Cardiac fibroblast (primary cell): ENCODE measurements at places on chromosomes 5 and 9.

- peak; percentile 19 for DNase-seq
Observed at GRCh38 chr5:1545805-1546355, 22.1 kb upstream of the LPCAT1 start.

- DNase-seq: no peak
Observed at GRCh38 chr9:127634698-127635097, 22.6 kb downstream of the STXBP1 start.

DNA sequence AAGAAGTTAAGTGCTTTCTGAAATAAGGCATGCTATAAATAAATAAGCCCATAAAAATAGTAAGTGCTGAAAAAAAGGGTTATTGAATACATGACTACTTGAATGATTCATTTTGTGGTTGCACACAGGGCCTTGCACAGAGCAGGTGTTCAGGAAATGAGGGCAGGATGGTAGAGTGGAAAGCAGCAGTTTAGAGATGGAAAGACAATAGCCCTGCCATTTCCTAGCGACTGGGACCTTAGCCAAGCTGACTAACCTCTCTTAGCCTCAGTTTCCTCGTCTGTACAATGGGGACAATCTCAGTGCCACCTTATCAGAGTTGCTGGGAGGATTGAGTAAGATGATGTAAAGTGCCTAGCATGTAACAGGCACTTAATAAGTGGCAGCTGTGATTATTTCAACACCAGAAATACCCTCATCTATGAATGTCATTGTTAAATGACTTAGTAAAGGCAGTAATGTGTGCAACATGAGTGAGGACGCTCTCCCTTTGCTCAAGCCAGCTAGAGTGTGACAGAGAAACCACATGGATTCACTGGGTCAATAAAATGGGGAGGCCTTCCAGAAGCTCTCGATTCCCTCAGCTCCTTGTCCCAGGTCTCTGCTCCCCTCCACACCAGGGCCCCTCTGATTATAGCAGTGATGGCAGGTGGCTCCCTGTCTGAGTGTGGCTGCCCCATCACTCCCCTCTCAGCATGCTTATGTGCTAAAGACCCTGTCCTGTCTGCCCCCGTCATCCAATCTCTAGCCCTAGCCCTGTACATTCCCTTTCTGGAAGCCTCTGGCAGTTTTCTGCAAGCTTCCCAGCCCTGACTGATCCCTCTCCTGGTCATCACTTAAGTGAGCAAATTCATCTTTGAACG is 16.0 kb upstream of the PHF19 start:
- peak; percentile 34 for DNase-seq

DNA sequence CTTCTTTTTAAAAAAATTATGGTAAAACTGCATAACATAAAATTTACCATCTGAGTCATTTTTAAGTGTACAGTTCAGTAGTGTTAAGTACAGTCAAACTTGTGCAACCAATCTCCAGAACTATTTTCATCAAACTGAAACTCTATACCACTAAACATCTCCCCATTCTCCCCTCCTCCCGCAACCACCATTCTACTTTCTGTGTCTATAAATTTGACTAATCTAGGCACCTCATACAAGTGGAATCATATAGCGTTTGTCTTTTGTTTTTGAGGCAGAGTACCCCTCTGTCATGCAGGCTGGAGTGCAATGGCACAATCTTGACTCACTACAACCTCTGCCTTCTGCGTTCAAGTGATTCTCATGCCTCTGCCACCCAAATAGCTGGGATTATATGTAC is 24.0 kb upstream of the EBF1 start:
- no peak for DNase-seq

DNA sequence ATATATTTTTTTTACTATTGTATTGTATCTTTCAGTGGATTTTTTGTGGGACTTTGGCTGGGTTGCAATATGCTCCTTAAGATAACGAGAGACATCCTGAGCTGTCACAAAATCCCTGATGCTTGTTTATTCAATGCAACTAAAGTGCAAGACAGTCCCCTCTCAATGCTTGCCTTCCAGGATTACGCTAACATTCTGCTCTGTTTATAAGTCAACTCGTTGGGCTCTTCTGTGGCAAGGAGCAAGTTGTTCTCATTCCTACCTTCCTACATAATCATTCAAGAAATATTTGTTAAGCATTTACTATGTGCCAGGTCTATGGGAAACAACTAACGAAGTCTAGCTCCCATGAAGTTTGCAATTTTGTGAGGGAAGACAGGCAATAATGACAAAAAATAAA is 40.4 kb downstream of the JAKMIP2 start:
- DNase-seq: no peak

DNA sequence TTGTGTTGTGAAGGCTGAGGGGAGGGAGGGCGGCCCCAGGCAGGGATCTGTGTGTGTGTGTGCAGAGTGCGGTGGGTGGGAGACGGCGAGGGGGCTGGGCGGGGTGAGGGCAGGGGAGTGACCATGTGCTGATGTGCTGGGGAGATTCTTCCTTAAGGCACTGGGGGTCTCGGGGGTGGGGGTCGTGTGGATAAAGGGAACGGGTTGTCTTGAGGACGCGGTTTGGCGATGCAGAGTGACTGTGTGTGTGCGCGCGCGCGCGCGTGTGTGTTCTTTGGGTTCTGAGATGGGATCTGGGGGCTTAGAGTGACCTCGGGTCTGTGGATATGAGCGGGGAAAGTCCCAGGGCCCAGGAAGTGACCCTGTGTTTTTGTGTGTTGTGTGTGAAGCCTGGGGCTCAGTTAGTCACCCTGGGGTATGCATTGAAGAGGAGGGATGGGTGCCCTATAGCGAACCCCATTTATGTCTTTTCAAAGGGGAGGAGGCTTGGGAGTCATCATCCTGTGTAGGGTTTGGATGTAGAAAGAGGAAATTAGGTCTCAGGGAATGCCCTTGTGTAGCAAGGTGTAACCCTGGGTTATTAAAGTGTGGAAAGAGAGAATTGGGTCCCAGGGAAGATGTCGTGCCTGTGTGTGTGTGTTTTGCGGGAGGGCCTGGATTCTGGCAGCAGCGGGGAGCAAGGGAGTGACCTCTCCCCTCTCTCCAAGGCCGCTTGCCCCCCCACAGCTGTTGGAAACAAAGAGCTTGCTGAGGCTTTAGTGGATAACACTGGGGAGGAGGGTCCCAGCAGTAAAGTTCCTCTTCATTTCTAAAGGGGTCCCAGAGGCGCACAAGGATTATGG is 1.4 kb downstream of the TMEFF1 start:
- no peak for DNase-seq

DNA sequence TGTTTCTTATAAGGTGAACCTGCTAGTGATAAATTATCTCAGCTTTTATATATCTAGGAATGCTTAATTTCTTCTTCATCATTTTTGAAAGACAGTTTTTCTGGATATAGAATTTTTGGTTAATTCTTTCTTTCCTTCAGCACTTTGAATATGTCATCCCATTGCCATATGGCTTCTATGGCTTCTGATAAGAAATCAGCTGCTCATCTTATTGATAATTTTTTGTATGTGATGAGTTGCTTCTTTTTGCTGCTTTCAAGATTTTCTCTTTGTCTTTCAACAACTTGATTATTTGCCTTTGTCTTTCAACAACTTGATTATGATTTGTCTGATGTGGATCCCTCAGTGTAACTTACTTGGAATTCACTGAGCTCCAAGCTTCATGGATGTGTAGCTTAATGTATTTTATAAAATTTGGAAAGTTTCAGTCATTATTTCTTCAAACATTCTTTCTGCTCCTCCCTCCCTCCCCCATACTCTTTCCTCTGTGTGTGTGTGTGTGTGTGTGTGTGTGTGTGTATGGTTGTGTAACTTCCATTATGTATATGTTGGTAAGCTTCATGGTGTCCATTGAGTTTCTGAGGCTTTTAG is 243.9 kb downstream of the TLE1 start:
- no peak for DNase-seq

DNA sequence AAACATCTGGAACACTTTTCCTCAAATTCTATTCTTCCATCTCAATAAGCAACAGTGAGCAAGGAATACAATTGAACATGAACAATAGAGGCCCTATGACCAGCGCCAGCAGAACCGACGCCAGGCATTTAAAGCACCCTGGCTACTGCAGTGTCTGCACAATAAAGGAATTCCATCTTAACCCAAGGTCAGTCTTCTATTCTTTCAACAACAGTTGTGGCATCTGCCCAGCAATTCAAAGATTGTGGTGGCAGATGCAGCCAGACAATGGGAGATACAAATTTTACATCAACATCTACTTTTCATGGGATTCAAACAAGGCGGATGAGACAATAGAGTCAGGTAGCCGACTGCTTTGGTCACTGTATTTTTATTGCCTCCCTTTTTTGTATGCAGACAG is 65.9 kb downstream of the ELL2 start:
- DNase-seq: peak; percentile 68

DNA sequence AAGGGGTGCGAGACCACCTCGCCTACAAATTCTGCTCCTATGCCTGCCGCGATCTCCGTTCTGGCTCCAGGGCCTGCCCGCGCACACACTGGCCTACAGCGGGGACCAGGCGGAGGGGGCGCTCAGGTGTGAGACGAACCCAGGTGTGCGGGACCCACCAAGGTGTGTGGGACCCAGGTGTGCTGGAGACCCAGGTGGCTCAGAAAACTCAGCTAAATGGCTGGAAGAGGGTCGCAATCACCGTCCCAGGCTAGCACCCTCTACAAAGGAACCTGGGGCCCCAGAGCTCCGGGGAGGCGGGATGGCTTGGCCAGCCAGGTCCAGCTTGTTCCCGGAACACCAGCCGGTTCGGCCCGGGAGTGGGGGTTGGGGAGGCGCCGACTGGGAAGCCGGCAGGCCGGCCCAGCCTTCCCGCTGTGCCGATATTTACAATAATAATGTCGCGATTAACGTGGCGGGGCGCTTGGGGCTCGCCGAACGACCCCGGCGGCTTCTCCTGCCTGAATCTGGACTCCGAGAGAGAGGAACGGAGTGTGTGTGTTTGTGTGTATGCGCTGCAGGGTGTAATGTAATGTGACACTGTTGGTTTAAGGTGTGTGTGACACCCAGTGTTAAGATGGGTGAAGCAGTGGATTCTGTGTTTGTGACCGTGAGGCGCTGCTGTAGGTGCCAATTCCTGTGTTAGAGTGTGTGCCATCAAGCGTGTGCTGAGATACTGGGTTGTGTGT is 1.4 kb downstream of the PCDH1 start:
- DNase-seq: no peak

DNA sequence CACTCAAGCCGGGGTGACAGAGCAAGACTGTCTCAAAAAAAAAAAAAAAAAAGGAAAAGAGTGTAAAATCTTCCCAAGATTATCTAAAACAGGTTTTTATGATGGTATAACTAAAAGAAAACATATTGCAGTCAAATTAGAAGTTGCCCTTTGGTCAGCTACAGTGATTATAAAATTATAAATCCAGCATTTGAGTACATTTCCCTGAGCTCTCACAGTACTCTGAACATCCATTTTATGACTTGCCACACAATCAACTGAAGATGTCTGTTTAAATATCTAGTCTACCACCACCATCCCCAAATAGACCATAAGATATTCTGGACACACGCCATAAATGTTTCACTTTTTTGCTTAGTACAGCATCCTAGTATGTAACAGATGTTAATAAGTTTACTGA is 77.0 kb downstream of the CSF2 start:
- DNase-seq: no peak

DNA sequence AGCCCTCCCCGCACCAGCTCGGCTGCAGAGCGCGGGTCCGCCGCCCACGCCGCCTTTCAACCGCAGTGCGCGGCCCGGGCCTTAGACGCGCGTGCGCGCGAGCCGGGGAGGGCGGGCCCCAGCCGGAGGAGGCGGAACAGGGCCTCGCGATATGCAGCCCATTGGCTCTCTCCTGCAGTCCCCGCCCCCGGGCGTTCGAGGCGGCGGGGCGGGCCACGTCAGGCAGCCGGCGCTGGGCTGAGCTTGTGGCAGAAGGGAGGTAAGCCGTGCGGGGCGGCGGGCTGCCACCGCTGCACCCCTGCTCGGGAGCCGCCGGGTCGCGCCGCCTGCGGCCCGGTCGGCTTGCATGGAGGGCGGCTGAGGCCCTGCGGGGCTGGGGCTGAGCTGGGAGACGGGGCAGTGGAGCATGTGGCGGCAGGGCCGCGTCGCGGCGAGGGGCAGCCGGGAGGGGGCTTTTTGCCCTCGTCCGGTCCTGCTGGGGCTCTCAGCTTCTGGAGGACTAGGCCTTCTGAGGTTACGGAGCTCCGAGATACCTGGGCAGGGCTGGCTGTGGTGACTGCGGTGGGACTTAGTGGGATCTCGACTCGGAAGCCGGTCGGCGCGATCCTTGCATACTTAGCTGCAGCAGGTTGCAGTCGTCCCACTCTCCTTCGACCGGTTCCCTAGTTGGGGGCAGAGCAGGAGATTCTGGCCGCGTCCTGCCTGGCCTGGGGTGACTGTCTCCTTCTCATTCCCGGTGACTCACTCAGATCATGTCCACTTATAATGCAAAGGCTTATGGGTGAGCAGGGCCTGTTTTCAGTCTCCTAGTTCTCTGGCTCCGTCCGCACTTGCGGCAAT is at the start of gene FOCAD:
Gene FOCAD, plus strand, starts transcription at position 225 of the 840 bp plus-strand sequence. CDS start 31,095 bp downstream, outside the sequence.
- DNase-seq: peak; percentile 94

- DNase-seq: no peak
Observed at GRCh38 chr9:75487856-75488718, 399.8 kb downstream of the OSTF1 start.

GRCh38 chr5:139669662-139670368 is 21.7 kb downstream of the CXXC5 start:
- DNase-seq: no peak

GRCh38 chr5:144698484-144698883 is 527.8 kb downstream of the KCTD16 start:
- no peak for DNase-seq

GRCh38 chr5:171906066-171906570 is 100.3 kb downstream of the FBXW11 start:
- DNase-seq: no peak

GRCh38 chr5:1020452-1020961 is 11.9 kb downstream of the NKD2 start:
- no peak for DNase-seq

GRCh38 chr5:148815578-148815977 is 10.8 kb upstream of the ADRB2 start:
- no peak for DNase-seq
